ENCODE measurements at places on chromosomes 13 and 19.

GRCh38 chr13:21676611-21677021 is 5.7 kb downstream of the FGF9 start:
- no peak for DNase-seq

- no peak for DNase-seq
Measured at GRCh38 chr19:42140125-42140754, 8.0 kb upstream of the POU2F2 start.

- no peak for DNase-seq
Measured at GRCh38 chr19:46492841-46493235, 2.8 kb downstream of the PNMA8B start.

GRCh38 chr19:15330801-15331418 is 1.4 kb downstream of the BRD4 start:
- DNase-seq = no peak

- no peak for DNase-seq
Measured at GRCh38 chr13:68428292-68428691, 1198.2 kb upstream of the PCDH9 start.
